ENCODE measurements at places on chromosomes 5 and 9. TPM values are rescaled to one million over a fixed set of nuclear protein-coding genes. Genes with fewer than 3 reads are reported as not detected.

GRCh38 chr9:131868766-131869165 is 128.9 kb upstream of the RAPGEF1 start:
- no peak for DNase-seq

The SPINK4 gene
- total RNA-seq: not detected

GRCh38 chr5:142925795-142926194 is 155.6 kb downstream of the ARHGAP26 start:
- no peak for DNase-seq

The GPR151 gene
- not detected for total RNA-seq

DNA sequence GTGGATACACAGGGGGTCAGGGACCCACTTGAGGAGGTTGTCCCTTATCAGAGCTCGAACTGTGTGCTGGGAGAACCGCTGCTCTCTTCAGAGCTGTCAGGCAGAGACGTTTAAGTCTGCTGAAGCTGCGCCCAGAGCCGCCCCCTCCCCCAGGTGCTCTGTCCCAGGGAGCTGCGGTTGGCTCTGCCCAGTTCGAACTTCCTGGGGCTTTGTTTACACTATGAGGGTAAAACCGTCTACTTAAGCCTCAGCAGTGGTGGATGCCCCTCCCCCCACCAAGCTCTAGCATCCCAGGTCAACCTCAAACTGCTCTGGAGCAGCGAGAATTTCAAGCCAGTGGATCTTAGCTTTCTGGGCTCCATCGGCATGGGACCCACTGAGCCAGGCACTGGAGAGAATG is 15.9 kb downstream of the SRD5A1 start:
- DNase-seq: no peak

DNA sequence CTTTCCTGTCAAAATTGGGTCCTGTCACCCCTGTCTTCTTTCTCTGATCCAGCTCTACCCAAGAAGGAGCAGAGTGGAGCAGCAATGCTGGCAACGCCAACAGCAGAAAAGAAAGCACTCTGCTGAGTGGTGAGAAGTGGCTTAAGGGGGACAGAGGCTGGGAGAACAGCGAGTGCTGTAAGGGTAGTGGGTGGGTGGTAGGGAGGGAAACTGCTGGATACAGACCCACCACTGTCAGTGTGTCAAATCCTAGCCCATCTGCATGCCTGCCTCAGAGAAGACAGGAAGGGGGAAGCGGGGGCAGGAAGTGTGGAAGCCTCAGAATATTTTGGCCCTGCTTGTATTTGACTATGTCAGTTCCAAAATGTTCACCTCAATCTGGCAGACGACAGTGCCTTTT is 170.4 kb upstream of the MAST4 start:
- DNase-seq: no peak

All from activated CD8-positive, alpha-beta T cell treated with anti-CD3 and anti-CD28 coated beads, Interleukin-2, amount 10 ng/mL, durations not matched to agents 7 days and 5 days (primary cell).